ENCODE measurements at places on chromosomes 13 and 19.

DNA sequence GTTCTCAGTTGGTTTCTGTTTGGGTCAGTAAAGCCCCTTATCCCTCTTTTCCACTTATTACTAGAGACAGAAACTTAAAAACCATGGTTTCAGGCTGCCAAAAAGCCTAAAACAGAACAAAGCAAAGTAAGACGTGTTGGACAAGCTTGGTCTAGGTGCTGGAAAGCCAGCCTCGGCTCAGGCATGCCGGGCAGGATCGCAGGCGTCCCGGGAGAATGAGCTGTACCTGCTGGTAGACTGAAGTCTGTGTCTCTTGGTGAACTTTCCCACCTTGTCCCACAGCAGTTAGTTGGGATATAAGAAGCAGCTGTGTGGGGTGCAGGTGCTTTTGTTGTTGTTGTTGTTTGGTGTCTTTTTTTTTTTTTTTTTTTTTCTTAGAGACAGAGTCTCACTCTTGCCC, 20.8 kb downstream of the PRAM1 start:
- DNase-seq: no peak

DNA sequence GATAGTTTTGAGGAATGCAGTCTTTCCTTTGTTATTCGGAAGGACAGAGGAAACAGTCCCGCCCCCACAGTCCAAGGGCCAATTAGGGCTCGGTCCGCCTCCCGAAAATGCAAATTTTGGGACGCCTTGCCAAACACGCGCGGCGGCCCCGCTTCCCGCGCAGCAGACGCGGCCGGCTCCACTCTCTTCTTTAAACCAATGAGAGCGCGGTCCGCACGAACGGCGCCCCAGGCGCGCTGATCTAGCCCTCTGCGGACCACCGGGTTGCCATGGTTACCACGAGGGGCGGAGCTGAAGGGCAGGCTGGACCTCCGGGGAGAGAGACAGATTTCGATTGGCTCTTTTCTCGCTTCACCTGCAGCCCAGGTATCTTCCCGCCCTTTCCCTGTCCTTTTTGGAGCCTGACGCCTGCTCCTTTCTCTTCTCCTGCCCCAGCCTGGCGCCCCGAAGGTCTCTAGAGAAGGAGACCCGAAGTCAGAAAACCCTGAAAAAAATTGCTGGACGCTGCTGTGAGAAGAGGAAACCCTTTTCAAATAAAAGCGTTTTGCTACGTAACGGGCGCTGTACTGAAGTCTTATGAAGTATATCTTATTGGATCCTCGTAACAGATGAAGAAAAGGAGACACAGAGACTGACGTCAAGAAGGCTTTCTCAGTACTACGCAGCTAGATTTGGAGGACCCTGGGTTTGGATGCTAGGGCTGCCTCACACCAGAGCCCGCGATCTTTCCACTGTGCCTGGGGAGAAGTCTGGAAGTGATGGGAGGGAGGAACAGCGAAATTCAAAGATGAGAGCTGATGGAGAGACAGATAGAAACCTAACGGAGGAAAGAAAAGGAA, 2.0 kb downstream of the PTH2 start:
- DNase-seq: no peak

- DNase-seq: no peak
These were observed at the start of gene SYT5 for GRCh38 chr19:55179606-55180484. Gene SYT5 (minus strand): TSS chr19:55180289. CDS start chr19:55179041, 1,248 bp downstream.

- DNase-seq: no peak
These were observed 569.0 kb upstream of the GPC6 start for GRCh38 chr13:92657565-92657964.

- no peak for DNase-seq
These were observed 2.1 kb upstream of the ERFL start for GRCh38 chr19:41930322-41930722.

DNA sequence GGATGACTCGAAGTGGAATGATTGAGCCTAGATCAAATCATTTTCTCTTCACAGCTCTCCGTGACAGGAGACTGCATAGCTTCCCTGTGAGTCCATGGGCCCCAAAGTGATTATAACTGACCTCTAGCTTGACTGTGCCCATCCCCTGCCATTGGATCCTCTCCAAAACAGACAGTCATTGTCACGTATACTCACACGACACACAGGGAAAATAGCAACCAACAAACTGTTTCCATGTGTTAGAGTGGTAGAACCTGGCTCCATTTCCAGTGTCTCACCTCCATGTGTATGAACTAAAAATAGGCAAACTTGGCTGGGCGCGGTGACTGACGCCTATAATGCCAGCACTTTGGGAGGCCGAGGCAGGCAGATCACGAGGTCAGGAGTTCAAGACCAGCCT, 48.8 kb upstream of the NPAS1 start:
- no peak for DNase-seq

- no peak for DNase-seq
These were observed 14.1 kb downstream of the SUGP1 start for GRCh38 chr19:19306191-19306590.

- no peak for DNase-seq
These were observed 31.3 kb downstream of the LTBP4 start for GRCh38 chr19:40632311-40633036.

- no peak for DNase-seq
These were observed 357.9 kb downstream of the SLITRK6 start for GRCh38 chr13:85441364-85441763.

- DNase-seq: no peak
These were observed 251.0 kb upstream of the ARGLU1 start for GRCh38 chr13:106818971-106819370.

GRCh38 chr19:47112166-47112996, 1.2 kb downstream of the ZC3H4 start:
- no peak for DNase-seq

DNA sequence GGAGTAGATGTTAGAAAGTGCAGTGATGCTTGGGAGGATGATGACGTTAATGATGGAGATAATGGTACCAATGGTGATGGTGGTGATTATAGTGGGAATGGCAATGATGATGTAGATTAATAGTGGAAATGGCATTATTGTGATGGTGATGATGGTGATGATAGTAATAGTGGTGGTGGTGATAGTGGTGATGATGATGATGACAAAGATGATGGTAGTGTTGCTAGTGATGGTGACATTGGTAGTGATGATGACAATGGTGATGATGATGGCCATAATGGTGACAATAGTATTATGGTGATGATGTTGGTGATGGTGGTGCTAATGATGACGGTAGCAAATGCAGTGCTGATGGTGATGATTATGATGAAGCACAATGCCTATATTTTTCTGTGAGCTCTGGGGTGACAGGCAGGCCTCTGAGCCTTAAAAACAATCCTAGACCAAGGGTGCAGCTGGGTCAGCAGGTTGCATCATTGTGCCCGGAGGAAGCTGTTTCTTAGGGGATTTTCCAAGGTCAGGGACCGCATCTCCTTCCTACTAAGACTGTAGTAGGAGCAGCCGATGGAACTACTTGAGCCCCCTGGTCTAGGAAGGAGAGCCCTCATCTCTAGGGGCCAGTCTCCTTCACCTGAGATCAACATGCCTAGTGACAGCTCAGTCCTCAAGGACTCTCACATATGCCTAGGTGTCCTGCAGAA, 7.8 kb downstream of the CEACAM18 start:
- DNase-seq: no peak

DNA sequence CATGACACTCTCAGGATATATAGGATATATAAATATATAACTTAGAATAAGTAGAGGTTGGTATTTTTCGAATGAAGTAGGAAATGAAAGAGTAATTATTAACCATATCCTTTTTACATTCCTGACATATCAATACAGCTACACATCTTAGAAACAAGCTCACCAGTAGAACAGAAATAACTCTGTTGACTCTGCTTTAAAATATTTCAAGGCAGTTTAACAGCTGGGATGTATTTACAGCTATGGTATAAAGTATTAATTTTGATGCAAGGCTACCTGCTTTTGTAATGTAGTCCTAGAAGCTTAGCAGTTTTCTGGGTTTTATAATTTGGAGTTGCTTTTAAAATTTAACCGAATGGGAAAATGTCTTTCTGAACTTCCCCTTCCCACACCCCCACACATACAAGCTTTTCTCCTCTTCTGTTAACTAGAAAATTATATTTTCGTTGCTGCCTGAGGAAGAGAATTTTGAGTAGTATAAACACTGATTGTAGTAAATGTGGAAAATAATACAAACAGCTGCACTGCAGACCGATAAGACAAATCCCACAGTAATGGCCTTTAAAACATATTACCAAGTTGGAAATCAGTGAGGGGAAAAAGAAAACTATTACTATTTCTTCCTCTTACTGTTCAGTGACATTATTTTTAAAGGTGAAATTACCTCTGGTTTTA, 147.7 kb downstream of the GGACT start:
- no peak for DNase-seq

DNA sequence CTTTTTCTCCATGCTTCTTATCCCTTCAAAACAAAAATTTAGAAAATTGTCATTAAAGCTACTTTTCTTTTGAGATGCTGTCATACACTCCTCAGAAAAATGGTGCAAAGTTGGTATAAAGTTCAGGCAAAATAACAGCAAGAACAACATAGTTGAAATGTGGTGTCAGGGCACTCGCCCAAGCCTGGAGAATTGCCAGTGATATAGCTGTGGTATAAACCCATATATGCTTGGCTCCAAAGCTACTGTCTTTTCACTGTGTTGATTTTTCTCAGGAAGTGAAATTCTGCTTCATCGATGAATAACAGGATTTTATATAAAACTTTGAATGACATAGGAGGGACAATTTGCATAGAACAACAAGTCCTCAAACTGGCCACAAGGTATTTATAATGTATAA, 2532.9 kb downstream of the PCDH9 start:
- DNase-seq: no peak

DNA sequence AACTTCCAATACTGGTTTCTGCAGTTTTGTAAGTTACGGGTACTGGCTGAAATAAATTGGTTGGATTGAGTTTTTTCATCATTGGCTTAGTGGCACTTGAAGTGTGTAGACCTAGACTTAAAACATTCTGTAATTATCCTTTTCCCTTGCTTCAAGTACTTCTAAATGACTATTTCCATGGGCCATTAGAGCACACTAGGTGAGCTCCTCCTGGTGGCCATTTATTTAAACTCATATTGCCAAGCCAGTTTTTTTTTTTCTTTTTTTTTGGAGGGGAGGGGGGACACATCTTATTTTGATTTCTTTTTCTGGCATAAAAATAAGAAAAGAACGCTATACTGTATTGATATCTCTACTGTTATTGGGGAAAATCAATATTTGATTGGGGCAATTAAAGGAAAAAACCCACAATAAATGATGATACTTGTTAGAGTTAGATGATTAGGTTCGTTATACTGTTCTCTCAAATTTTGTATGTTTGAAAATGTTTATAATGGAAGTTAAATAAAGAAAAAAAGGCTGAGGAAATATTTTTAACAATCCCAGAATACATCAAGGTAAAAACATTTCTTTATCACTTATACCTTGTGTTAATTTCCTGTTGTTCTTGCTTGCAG, 82.9 kb downstream of the PDS5B start:
- DNase-seq: no peak

- DNase-seq: no peak
These were observed 45.2 kb downstream of the SUCLA2 start for GRCh38 chr13:47955836-47956235.

- no peak for DNase-seq
These were observed 498.8 kb downstream of the IRS2 start for GRCh38 chr13:109287553-109287952.

DNA sequence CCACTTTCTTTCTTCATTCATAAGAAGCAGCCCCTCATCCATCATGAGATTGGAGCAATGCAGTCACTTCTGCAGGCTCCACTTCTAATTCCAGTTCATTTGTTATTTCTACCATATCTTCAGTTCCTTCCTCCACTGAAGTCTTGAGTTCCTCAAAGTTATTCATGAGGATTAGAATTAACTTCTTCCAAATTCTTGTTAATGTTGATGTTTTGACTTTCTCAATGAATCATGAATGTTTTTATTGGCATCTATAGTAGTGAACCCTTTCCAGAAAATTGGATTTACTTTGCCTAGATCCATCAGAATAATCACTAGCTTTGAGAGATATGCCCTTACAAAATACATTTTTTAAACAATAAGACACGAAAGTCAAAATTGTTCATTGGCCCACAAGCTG, 2567.7 kb upstream of the PCDH20 start:
- peak; percentile 21 for DNase-seq

DNA sequence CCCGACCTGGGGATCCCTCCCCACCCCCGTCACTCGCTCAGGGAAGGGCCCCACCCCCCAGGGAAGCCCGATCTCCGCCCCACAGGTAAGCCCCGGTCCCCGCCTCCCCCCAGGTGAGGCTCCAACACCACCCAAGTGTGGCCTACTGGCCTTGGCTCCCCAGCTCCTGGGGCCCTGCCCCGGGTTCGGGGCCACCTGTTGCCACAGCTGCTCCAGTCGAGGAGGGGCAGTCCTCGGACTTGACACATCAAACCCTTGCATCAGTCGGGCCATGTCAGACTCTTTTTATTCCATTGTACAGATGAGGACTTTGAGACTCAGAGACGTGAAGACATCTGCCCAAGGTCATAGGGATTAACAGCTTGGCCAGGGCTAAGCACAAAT, 512 bp downstream of the CC2D1A start:
- DNase-seq: no peak

DNA sequence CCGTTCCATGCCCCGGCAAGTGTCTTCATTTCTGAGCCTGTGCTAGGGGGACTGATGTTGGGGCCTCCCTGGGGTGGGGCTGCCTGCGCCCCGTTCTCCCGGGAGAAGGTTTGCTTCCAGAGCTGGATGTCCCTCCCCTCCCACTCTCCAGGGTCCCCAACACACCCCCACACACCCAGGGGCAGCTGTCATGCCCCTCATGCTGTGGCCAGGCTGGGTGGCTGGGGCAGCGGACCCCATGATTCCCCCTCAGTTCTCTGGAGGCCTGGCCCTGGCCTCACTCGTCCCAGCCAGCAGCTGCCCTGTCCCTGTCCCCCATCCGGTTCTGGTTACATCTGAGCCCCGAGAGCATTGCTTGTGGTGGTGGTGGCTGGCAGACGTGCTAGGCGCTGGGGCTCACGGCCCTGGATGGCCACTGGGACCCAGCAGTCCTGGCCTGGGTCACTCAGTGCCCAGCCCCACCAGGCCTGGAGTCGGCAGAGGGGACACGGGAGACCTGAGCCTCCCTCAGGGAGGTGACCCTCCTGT, 184.8 kb downstream of the KDM4B start:
- DNase-seq: no peak

- no peak for DNase-seq
These were observed 11.4 kb downstream of the NFIX start for GRCh38 chr19:13006431-13007281.

- DNase-seq: no peak
These were observed 2.0 kb upstream of the VPS36 start for GRCh38 chr13:52452470-52452869.

Data from retinal pigment epithelial cell (primary cell).